Esophagus muscularis mucosa (tissue), 4 donors: ENCODE measurements at places on chromosomes 1 and 21. TPM values are rescaled to one million over a fixed set of nuclear protein-coding genes. Genes with fewer than 3 reads are reported as not detected.

Gene LEPROT
- total RNA-seq: 54.5 TPM

- H3K36me3 ChIP-seq: no peaks in the 10 kb centered on the region
- no peak overlapping the region for H3K4me3 ChIP-seq
- no peak overlapping the region for H3K27ac ChIP-seq
- no peak for DNase-seq
Measured at GRCh38 chr1:232798920-232799319, 6.3 kb upstream of the MAP10 start.

DNA sequence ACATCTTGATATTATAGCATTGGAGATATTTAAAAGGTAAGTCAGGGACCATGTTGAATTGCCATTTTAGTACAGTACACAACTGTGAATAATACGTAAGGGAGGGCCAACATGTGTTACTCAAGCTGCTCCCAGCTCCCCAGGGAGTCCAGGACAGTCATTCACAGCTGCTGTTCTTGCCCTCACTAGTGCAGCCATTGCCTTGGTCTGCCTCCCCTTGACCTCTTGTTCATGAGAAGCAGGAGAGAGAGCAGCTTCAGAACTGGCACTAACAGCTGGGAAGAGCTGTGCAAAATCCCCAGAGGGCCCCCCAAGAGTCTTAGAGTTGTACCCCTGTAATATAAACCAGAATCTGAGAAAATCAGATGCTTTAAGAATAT, 16.4 kb downstream of the TCEANC2 start:
- H3K36me3 ChIP-seq: no peaks in the 10 kb centered on the region
- H3K27me3 ChIP-seq: no peaks in the 10 kb centered on the region
- H3K4me3 ChIP-seq: no peak overlapping the region

Gene ASCL5
- total RNA-seq: not detected

- peak; percentile 92 for DNase-seq
- H3K4me3 ChIP-seq: no peak overlapping the region
- peaks cover 12% of the 10 kb centered on the region for H3K4me1 ChIP-seq
- peak overlapping the region; percentile 24 for H3K27ac ChIP-seq
- no peaks in the 10 kb centered on the region for H3K27me3 ChIP-seq
Measured at GRCh38 chr1:22039594-22040285, 12.8 kb upstream of the CDC42 start.

DNA sequence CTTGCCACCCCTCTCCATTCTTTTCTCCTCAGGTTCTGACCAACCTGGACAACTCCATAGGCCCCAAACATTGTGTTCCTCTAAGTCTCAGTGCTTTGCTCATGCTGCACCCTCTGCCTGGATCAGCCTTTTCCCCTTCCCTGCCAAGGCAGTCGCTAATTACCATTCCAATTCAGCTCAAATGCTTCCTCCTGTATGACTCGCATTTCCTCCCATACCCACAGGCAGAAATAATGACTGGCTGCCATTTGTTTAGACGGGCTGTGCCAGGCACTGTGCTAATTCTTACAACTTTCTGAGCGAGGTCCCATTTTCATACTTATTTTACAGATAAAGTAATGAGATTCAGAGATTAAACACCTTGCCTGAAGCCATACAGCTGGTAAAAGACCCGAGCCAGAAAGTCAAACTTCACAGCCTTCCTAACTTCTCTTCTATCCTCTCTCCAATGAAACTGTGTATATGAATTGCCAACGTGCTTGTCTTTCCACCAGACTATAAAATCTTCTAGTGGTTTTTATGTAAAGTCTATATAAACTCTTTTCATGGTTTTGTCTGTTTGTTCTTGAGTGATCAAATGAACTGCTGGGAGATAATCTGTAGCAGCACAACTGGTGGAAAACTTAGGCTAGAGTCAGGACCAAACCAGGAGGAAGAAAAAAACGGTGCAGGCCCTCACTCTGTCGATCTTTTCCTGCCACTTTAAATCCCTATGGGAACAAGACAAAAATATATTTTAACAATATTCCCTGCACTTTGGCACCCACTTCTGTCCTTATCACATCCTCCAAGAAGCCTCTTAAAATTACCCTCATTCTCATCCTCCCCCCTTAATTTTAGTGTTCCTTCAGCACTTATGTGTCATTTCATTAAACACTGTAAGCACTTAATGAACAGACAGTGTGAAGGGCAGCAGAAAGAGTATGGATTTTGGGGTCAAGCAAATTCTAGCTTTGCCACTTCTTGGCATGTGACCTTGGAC, 33.7 kb downstream of the RAB3B start:
- no peaks in the 10 kb centered on the region for H3K4me1 ChIP-seq
- H3K27me3 ChIP-seq: no peaks in the 10 kb centered on the region
- no peak overlapping the region for H3K27ac ChIP-seq
- H3K4me3 ChIP-seq: no peak overlapping the region
- H3K36me3 ChIP-seq: no peaks in the 10 kb centered on the region

Gene DESI2
- 32.0 TPM for total RNA-seq

DNA sequence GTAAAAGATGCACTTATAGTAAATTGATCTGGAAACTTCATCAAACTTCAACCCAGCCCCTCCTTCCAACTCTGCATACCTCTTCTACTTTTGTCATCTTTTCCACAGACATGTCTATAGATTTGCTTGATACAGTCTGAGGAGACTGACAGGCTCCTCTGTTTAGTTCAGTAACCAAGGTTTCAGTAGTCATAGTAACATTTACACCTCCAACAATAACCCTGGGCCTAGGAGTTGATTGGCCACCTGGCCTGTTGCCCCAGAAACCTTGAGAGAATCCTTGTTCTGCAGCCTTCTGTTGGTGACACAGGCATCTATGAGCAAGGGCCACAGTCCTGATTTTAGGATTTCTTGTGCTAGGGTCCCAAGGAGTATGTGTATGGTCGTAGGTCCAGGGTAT, at the start of gene CFAP141:
TSS of gene CFAP141 (minus strand) at position 138 of the 400 bp plus-strand sequence. CDS start at position 112, 26 bp downstream.
- peaks cover 44% of the 10 kb centered on the region for H3K36me3 ChIP-seq
- no peak within 1 kb of the TSS for H3K27ac ChIP-seq
- no peak for DNase-seq
- no peak within 1 kb of the TSS for H3K4me3 ChIP-seq
- H3K27me3 ChIP-seq: no peaks in the 10 kb centered on the region
- H3K4me1 ChIP-seq: no peaks in the 10 kb centered on the region

Gene KLHDC8A
- total RNA-seq: 2.0 TPM

- no peak overlapping the region for H3K4me3 ChIP-seq
- no peaks in the 10 kb centered on the region for H3K4me1 ChIP-seq
- no peaks in the 10 kb centered on the region for H3K27me3 ChIP-seq
- no peak overlapping the region for H3K27ac ChIP-seq
- DNase-seq: peak; percentile 82
Measured at GRCh38 chr1:175090780-175091179, 23.1 kb downstream of the TNN start.

GRCh38 chr1:115726161-115726560, 42.4 kb downstream of the CASQ2 start:
- H3K4me3 ChIP-seq: no peak overlapping the region
- DNase-seq: no peak
- peak overlapping the region; percentile 54 for H3K27ac ChIP-seq
- H3K27me3 ChIP-seq: no peaks in the 10 kb centered on the region
- peaks cover 22% of the 10 kb centered on the region for H3K4me1 ChIP-seq

DNA sequence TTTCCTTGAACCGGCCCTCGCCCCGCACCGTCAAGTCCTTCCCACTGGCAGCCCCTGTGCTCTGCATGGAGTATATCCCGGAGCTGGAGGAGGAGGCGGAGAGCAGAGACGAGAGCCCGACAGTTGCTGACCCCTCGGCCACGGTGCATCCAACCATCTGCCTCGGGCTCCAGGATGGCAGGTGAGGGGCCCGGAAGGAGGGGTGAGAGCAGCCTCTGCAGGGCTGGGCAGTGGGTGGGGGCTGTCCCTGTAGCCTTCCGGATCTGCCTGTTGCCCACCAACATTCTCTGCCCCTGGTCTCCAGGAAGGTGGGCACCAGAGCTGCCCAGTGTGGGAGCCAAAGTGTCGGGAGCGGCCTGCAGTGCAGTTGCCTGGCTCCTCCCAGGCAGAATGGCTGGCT, 99.2 kb upstream of the ACTL8 start:
- no peak for DNase-seq
- H3K4me1 ChIP-seq: no peaks in the 10 kb centered on the region
- H3K36me3 ChIP-seq: peaks cover 46% of the 10 kb centered on the region
- H3K27me3 ChIP-seq: no peaks in the 10 kb centered on the region

Gene LRRC8B
- 4.0 TPM for total RNA-seq

DNA sequence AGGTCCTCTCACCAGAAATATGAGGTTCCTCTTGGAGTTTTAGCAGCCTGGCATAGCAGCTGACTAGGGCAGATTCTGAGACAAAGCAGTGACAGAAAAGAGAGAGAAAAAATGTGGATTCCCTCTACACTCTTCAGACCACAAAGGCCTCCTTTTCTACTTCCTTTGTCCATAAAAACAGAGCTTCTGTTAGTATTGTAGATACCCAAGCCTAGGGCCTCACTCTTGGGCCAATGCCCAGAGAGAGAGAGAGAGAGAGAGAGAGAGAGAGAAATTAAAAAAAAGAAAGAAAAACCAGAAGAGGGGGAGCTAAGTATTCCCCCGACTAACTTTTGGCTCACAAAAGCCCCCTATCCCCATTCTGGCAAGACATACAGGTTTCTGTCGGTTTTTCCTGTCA, 2.4 kb upstream of the ZRANB2 start:
- no peaks in the 10 kb centered on the region for H3K27me3 ChIP-seq
- peaks cover 21% of the 10 kb centered on the region for H3K4me1 ChIP-seq
- no peak overlapping the region for H3K27ac ChIP-seq
- DNase-seq: no peak

GRCh38 chr1:205298191-205298994, 23.2 kb downstream of the NUAK2 start:
- no peak overlapping the region for H3K4me3 ChIP-seq
- no peaks in the 10 kb centered on the region for H3K36me3 ChIP-seq
- peaks cover 31% of the 10 kb centered on the region for H3K4me1 ChIP-seq
- DNase-seq: no peak

Gene CLCNKA
- total RNA-seq: 0.42 TPM

DNA sequence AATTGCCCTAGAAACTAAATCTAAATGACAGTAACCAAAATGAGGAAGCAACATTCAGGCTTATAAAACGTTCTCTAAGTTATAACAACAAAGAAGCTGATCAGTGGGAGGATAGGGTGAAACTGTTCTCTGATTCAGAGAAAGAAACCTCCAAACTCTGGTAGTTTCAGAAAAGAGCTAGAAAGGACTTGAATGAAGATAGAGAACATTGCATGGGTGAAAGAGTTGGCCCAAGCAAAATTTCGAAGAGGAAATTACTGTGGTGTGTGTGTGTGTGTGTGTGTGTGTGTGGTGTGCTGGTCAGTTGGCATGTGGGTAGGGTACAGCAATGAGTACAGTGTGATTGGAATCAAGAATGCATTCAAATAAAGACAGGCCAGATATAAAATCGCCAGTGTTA, 16.5 kb upstream of the SPAG17 start:
- H3K36me3 ChIP-seq: no peaks in the 10 kb centered on the region
- no peak for DNase-seq
- H3K27ac ChIP-seq: no peak overlapping the region
- no peaks in the 10 kb centered on the region for H3K4me1 ChIP-seq

GRCh38 chr1:5254975-5255374, 600.6 kb downstream of the AJAP1 start:
- H3K36me3 ChIP-seq: no peaks in the 10 kb centered on the region
- no peak for DNase-seq
- H3K27me3 ChIP-seq: peaks cover 22% of the 10 kb centered on the region
- no peak overlapping the region for H3K27ac ChIP-seq

Gene AIM2
- not detected for total RNA-seq

- no peak overlapping the region for H3K4me3 ChIP-seq
- H3K36me3 ChIP-seq: peaks cover 4% of the 10 kb centered on the region
- no peaks in the 10 kb centered on the region for H3K27me3 ChIP-seq
- peaks cover 8% of the 10 kb centered on the region for H3K4me1 ChIP-seq
- DNase-seq: no peak
Measured at GRCh38 chr1:22491995-22492715, 40.5 kb downstream of the ZBTB40 start.

Gene CELSR2
- total RNA-seq: 7.8 TPM

GRCh38 chr1:37634992-37635902, 555 bp upstream of the RSPO1 start:
- H3K4me3 ChIP-seq: peak overlapping the region; percentile 46
- DNase-seq: no peak
- peaks cover 36% of the 10 kb centered on the region for H3K27me3 ChIP-seq
- H3K4me1 ChIP-seq: peaks cover 22% of the 10 kb centered on the region
- H3K27ac ChIP-seq: no peak overlapping the region
- H3K36me3 ChIP-seq: no peaks in the 10 kb centered on the region

DNA sequence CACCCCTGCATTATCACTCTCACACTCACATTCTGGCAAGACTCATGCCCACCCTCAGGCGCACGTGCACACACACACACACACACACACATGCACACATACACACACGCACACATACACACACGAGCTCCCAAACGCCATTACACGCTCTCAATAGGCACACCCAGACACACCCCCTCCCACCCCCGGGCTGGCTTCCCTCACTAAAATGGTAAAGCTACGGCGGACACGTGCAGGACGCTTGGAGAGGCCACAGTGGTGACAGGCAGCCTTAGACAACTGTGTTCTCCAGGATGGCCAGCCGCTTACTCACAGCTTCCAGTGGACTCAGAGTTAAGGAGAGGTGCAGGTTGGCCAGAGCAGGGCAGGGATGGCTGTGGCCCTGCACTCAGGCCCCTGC, 10.1 kb downstream of the MATN1 start:
- DNase-seq: no peak
- no peaks in the 10 kb centered on the region for H3K27me3 ChIP-seq
- H3K36me3 ChIP-seq: no peaks in the 10 kb centered on the region
- H3K27ac ChIP-seq: no peak overlapping the region

Gene TMOD4
- total RNA-seq: not detected

Gene LCE1C
- total RNA-seq: not detected

DNA sequence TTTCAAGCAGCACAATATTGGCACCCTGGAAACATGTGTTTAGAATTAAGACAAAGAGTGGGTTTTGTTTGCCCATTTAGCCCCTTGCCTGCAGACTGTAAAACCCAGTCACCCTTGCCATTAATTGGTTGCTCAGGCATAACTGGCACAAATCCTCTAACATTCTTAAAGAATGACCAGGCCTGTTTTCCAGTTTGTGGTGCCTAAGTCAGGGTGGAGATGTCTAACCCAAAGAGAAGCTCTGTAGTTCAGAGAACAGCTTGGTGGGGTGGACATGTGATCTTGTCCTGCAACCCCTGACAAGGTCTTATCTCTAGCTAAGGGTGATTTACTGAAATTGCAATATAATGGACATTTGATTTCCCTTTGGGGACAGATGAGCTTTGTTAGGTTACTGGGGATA, 8.8 kb upstream of the ANGPTL7 start:
- no peaks in the 10 kb centered on the region for H3K36me3 ChIP-seq
- no peak for DNase-seq
- no peaks in the 10 kb centered on the region for H3K27me3 ChIP-seq
- H3K4me1 ChIP-seq: peaks cover 33% of the 10 kb centered on the region
- H3K4me3 ChIP-seq: no peak overlapping the region

- DNase-seq: no peak
- no peak overlapping the region for H3K27ac ChIP-seq
- peaks cover 91% of the 10 kb centered on the region for H3K4me1 ChIP-seq
- H3K4me3 ChIP-seq: no peak overlapping the region
- H3K27me3 ChIP-seq: no peaks in the 10 kb centered on the region
Measured at GRCh38 chr1:226639631-226640061, 91.1 kb downstream of the STUM start.

GRCh38 chr1:183937611-183938010, 99.9 kb downstream of the COLGALT2 start:
- peaks cover 2% of the 10 kb centered on the region for H3K4me1 ChIP-seq
- H3K4me3 ChIP-seq: no peak overlapping the region
- peaks cover 4% of the 10 kb centered on the region for H3K36me3 ChIP-seq
- no peak for DNase-seq
- no peaks in the 10 kb centered on the region for H3K27me3 ChIP-seq
